Dorsolateral prefrontal cortex (tissue), 122 donors: ENCODE measurements at places on chromosomes 16 and 17. TPM values are rescaled to one million over a fixed set of nuclear protein-coding genes. Genes with fewer than 3 reads are reported as not detected.

Gene CCDC43
- 19.4 TPM for total RNA-seq

Gene KRTAP2-3
- total RNA-seq, result not detected

Gene ARHGAP27
- total RNA-seq, result 16.5 TPM

Gene TMEM107
- total RNA-seq, result 24.6 TPM

Gene SP6
- not detected for total RNA-seq

Gene KRT32
- total RNA-seq, result not detected

Gene CDH5
- 11.8 TPM for total RNA-seq

Gene FOXF1
- 2.4 TPM for total RNA-seq

Gene CLEC19A
- total RNA-seq, result 1.5 TPM

Gene KRTAP4-3
- not detected for total RNA-seq

Gene GNGT2
- 2.0 TPM for total RNA-seq

Gene CDH3
- 4.4 TPM for total RNA-seq

Gene TGFB1I1
- total RNA-seq, result 6.1 TPM

Gene TEDC2
- total RNA-seq, result 7.4 TPM

Gene KRTAP4-5
- total RNA-seq, result not detected

Gene UMOD
- total RNA-seq, result not detected

Gene CCL5
- not detected for total RNA-seq

Gene CDK10
- total RNA-seq, result 91.4 TPM

Gene NPIPB9
- total RNA-seq, result 1.5 TPM

Gene GRAPL
- 4.0 TPM for total RNA-seq

Gene FOXN1
- total RNA-seq, result not detected

Gene CCL17
- not detected for total RNA-seq

Gene MT1A
- total RNA-seq, result not detected

Gene NKD1
- total RNA-seq, result 10.1 TPM

Gene MEIOC
- total RNA-seq, result 0.66 TPM

Gene SLC52A1
- total RNA-seq, result not detected

Gene CD300A
- 3.8 TPM for total RNA-seq

Gene DYNLRB2
- 6.4 TPM for total RNA-seq

Gene LRRC46
- total RNA-seq, result not detected

Gene GPT2
- total RNA-seq, result 58.4 TPM
